ENCODE measurements at places on chromosomes 7 and 10. TPM values are rescaled to one million over a fixed set of nuclear protein-coding genes. Genes with fewer than 3 reads are reported as not detected.

DNA sequence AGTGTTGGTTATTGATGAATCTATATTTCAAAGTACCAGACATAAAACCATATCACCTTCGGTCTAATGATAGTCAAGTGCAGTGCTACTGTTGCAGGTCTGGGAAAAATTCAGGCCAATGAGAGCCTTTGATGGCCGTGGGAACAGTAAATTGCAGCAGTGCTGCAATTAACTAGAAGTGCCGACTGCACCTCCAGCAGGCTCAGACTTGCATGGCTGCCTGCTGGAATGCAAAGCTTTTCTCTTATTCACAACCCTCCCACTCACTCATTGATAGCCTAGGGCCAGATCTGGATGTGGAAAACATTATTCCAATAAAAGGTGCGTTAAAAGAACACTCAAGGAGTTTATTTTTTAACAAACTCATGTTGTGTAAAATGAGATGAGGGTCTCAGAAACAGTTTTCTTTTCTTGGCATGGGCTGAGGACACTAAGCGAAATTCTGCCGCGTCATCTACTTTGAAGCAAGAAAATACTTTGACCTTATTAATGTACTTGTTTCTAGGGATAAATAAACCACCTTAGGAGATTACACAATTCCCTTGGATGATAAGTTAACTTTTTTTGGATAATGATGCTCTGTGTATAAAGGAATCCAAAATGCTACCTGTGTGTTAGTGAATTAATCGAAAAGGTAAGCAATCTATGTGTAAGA is 17.1 kb downstream of the PLXDC2 start:
- DNase-seq = no peak

DNA sequence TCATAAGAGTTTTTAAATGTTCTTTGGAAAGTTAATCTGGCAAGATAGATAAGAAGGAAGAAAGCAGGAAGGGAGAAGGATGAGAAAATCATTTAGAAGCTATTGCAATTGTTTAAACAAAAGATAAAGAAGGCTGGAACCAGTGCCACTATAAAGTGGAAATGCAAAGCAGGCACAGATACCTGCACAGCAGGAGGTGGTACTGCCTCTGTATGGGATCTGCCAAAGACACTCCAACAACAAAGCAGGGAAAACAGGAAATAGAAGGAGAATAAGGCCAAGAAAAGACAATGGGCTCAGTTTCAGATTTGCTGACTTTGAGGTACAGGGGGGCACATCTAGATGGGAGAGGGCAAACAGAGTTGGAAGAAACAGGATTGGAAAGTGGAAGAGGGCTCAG is 138.6 kb downstream of the PPP1R17 start:
- DNase-seq = no peak

The CPN1 gene
- not detected for total RNA-seq

- no peak for DNase-seq
Measured at GRCh38 chr10:71075759-71076472, 136.5 kb upstream of the UNC5B start.

GRCh38 chr7:35991511-35992232 is 161.4 kb upstream of the EEPD1 start:
- DNase-seq = no peak

GRCh38 chr10:106317554-106317953 is 847.0 kb downstream of the SORCS1 start:
- DNase-seq = no peak

DNA sequence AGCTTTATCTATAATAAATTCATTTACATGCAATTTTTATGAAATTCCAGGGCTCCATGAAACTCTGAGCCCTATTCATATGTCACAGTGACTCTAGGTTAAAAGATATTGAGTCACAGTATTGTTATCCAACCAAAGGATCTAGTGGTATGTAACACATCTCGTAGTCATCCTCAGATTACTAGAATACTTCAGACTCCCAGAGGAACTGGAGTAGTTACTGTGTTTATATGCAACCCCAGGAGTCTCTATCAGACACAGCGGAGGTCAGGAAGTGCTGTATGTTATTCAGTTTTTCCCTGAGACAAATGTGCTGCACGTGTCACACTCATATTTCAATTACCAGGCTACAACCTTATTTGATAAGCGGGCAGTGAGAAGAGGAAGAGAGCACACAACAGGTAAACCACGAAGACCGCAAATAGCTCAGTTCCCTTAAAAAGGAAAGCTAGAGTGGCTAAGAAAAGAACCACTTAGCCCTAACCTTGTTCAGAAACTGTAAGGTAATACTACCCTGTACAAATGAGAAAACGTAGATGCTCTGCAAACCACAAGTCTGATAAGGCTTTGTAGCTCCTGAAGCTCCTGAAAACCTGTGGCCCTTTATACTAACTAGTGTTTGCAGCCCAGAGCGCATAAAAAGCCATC is 114.0 kb upstream of the CNTNAP2 start:
- DNase-seq = no peak

The OR6V1 gene
- not detected for total RNA-seq

DNA sequence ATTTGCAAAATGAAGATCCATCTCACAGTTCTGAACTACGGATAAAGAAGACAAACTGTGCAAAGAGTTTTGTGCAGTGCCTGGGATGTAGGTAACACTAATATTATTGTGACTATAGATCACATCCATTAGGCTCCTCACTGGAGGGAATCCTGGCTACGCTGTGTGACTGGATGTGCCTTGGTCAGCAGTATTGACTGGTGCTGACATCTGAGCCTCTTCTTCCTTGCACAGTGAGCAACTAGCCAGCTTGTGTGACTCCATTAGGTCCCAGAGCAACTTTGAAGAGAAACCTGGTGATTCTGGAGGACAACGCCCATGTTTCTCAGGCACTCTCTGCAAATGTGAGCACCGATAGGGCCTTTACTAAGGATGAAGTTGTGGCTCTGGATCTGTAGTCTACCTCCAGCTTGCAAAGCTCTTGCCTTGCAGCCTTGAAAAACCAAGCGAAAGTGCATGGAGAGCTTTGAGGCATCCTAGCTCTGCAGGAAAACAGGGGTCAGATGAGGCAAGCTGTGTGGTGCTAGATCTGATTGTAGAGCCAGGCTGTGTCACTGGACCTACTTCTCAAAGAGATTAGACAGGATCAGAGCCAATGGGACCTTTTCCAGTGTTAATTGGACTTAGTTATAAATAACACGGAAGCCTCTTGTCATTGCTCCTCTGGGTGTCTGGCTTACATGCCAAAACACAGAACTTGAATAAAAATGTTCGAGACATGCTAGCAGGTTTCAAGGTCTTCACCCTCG is 303.6 kb upstream of the LYZL1 start:
- DNase-seq = no peak

DNA sequence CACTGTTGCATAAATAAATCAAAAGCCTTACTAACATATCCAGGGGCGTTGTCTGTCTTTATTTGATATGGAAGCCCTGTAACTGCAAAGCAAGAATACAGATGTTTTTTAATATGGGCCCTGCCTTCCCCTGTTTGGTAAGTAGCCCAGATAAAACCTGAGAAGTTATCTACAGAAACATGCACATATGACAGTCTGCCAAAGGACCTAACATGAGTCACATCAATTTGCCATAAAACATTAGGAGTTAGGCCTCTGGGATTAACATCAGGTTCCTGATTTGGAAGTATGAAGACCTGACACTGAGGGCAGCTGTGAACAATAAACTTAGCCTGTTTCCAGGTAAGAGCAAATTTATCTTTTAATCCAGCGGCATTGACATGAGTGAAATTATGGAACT is 1588.8 kb downstream of the REEP3 start:
- no peak for DNase-seq

Measured in SJCRH30 (cell line).